ENCODE measurements at places on chromosomes 1 and 21.
A peak's percentile ranks its signal among the peaks of the same experiment; 100 is the strongest.

DNA sequence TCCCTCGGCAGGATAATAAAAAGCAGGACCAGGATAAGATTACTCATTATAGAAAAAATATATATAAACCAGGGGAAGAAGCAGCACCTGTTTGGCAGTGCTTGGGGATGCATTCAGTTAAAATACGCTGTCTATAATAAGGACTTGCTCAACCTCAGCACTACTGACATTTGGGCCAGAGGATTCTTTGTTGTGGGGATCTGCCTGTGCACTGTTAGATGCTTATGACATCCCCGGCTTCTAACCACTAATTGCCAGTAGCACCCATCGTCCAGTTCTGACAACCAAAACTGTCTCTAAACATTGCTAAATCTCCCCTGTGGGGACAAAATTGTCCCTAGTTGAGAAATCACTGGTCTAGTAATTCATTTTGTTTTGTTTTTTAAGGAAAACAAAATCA is 242.1 kb downstream of the SLC45A1 start:
- no peak for DNase-seq

DNA sequence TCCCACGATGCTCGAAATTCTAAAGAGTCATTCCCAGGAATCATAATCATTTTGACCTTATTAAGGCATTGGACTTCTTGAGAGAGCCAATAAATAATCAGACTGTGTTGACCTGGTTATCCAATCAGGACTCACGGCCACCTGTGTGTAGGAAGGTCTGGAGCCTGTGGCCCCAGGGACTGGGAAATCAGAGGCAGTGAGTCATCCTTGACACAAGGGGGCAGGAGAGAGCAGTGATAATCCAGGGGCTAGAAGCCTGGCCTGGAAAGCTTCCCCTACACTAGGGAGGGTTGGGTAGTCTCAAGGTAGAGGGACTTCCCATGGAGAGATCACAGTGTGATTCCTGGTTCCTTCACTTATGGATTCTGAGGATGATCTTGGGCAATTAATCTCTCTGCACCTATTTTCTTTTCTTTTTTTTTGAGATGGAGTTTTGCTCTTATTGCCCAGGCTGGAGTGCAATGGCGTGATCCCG is 4.7 kb downstream of the MR1 start:
- peak; percentile 78 for DNase-seq

DNA sequence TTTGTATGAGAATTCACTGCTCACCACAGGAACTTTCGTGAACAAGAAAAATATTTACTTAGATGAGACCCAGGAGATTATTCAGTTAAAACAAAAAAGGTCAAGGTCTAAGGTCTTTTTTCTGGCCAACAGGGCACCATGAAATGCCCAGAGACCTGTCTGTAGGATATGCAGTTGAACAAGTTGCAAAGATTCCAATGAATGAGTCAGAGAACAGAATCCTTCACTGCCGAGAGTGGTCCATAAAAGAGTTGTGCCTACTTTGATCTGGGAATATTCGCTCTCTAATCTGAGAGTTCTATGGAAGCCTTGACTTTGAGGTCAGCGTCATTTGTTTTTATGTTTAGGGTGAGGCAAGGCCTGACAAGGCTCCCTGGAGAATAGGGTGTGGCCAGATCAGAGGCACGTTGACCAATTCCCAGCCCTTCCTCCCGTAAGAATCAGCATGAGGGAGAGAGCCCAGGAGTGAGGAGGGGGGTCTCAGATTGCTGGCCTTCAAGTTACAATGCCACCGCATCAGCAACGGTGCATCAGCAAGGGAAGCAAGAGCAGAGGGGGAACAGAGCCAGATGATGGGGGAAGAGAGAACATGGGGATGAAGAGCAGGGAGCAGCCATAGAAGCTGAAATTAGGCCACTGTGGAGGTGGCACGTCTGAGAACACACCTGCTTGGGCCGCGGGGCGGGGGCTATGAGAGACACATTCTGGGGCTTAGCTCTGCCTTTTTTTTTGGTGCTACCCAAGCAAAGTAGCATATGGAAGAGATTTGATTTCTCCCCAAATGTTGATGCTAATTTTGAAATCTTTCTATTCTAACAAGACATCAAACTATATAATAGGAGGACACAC is 206.4 kb upstream of the RAB4A start:
- DNase-seq = no peak

- DNase-seq = no peak
Observed at GRCh38 chr1:23816906-23817305, 8.3 kb downstream of the HMGCL start.

GRCh38 chr1:228178737-228179684 is 13.4 kb downstream of the IBA57 start:
- no peak for DNase-seq

DNA sequence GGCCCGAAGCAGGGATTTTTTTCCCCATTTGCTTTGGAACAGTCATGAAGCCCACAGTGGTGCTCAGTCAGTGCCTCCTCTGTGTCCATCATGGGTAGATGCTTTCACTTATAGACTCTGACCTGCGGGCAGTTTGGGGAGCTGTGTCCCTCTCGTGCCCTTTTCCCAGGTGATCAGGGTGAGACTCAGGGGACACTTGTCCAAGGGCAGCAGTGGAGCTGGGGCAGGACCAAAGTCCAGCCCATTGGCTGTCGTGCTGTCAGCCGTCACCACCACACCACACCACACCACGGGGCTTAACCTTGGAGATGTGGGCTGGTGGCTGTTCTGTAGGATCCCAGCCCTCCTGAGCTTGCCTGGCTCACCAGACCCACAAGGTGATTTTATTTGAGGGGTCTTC is 34.9 kb downstream of the SIM2 start:
- DNase-seq = no peak

DNA sequence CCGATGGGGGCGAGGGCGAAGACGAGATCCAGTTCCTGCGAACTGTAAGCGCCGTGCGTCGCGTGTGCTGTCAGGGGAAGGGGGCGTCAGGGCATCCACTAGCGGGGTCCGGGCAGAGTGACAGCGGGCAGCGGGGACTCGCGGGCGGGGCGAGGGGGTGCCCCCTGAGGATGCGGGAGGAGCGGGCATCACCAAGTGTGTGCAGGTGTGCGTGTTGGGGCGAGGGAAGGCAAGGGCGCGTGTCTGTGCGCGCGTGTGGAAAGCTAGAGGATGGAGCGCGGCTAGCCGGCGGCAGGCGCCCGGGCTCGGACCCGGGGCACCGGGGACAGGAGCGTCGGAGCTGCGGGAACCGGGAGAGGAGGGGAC is 525 bp downstream of the RYR2 start:
- DNase-seq = no peak

DNA sequence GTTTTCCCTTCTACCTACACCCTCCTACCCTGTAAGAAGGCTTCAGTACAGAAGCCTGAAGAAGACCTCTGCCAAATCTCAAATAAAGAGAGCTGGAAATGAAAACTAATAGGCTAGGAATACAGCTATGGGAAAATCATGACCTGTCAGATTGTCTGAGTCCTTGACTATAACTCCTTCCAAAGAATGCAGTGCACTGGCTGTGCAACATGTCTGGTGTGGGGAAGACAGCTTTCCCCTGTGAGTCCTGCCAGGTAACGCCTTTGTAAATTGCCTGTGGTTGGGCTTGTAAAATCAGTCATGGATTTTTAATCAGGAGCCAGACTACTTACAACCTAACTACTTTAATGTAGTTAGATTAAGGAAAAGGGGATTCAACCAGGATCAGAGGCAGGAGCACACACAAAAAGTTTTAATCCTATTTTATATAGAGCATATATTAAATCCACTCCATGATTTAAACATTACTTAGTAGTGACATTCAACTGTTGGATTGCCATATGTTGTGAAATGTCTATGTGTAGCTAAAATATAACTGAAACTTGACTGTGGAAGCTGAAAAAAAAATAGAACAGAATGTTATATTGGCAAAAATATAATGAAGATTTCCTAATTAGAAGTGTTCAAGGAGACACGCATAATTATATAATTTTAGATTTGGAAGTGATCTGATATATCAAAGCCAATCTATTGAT is 1667.8 kb downstream of the KCNT2 start:
- DNase-seq = no peak

DNA sequence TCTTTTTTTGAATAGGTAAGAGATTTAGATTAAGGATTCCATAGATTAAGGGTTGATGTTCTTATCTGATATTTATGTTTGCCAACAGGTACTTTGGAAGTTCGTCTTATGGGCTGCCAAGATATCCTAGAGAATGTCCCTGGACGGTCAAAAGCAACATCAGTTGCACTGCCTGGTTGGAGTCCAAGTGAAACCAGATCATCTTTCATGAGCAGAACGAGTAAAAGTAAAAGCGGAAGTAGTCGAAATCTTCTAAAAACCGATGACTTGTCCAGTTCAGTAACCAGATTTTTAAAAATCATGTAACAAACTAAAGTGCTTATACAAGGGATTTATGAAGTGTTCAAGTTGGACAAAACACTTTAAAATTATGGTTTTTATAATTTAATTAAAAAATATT is 100.5 kb downstream of the PKN2 start:
- no peak for DNase-seq

DNA sequence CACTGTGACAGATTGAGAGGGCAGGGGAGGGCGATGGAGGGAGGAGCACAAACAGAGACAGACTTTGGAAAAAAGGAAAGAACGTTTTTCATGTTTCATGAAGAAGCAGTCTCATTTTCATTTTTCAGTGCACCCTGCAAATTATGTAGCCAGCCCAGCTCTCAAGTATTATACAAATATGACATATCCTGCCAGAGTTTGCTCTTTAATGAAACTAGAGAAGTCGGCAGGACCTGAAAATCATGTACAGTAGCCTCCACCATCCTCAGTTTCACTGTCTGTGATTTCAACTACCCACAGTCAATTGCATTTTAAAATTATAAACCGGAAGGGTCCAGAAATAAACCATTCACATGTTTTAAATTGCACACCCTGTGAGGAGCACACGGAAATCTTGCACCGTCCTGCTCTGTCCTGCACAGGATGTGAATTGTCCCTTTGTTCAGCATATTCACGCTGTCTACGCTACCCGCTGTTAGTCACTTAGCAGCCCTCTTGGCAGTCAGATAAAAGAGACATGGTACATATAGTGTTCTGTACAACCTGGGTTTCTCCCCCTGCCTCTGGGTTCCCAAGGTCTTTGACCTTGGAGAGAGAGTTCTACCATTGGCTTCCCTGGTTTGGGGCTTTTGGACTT is 13.6 kb upstream of the ADARB1 start:
- no peak for DNase-seq

DNA sequence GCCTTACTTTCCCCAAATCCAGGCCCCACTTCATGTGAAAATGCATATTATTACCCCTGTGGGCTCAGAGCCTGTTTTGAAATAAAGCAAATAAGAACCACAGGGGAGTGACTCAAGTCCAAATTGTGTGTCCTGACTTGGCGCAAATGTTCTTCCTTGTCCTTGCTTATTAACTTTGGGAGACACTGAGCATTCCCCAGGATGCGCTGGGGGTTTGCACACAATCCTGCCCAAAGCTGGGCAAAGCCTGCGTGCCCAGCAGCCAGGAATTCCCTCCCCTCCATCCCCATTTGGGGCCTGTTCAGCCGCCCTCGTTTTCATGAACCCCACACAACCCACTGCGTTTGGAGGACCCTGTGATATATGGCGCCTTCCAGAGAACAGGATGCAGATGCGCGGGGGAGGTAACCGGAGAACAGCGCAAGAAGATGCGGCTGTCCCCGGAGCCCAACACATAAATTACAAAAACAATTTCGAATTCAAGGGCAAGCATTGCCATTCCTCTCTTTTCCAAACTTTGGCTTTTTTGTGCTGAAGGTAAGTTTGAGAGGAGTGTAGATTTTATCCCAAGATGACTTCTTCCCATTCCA is 42.4 kb upstream of the CLDN14 start:
- DNase-seq = no peak

Data from AG20443 (cell line).